Renal cortical epithelial cell (primary cell): ENCODE measurements at places on chromosomes 5 and 9. TPM values are rescaled to one million over a fixed set of nuclear protein-coding genes. Genes with fewer than 3 reads are reported as not detected.

ORM2 gene
- not detected in 2 replicates for total RNA-seq

CCNI2 gene
- total RNA-seq: 1.1 and 2.3 TPM in 2 replicates

DNA sequence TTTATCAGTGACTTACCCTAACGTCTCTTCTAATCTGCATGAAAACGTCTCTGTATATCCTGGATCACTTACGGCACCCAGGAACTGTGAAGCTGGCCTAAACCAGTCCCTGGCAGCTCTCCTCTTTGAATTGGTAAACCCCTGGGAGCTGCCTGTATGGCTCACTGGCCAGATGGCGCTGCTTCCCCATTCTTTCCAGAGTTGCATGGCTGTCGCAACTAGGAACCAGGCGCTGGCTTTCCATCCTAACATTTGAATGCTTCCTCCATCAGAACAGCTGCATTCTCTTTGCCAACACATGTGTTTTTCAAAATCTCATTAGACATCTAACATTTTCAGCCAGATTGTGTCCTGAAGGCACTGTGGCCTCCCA, 8.0 kb upstream of the PCA3 start:
- peak; percentile 50 for DNase-seq

GRCh38 chr5:134543820-134544614, 18.5 kb downstream of the JADE2 start:
- DNase-seq: no peak

- DNase-seq: no peak
These were observed 41.8 kb upstream of the LHFPL2 start for GRCh38 chr5:78690253-78690972.

SLCO6A1 gene
- total RNA-seq: 0.10 TPM in 1 of 2 replicates, not detected in the other

- no peak for DNase-seq
These were observed 1.1 kb downstream of the ARL10 start for GRCh38 chr5:176366232-176366894.

GRXCR2 gene
- not detected in 2 replicates for total RNA-seq

DNA sequence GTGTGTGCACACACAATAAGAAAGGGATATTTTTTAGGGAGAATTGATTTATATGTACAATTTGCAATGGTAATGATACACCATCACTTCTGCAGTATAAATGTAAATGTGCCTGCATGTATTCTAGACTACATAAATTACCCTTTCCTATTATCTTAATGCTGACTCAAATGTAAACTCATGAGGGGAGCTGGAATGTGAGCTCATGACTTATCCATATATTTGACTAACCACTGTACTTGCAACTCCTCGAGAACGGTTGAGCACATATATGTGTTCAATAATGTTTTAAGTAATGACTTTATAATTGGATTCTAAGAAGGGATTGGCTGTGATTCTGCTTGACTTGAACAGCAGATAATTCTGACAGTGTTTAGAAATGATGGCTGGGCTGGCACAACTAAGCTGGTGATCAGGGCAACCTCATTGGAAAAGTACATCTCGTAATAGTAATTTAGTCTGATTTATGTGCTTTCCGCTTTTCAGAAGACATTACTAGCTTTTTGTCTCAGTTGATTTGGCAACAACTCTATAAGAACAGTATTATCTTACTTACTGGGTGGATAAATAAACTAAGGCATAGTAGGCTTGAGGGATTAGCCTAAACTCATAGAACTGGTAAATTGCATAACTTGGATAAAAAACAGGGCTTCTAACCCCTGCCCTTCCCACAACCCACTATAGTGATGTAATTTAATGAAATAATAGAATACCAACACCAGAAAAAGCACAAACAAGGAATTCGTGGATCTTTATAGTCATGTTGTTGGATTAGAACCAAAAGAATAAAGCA, 130.2 kb upstream of the SPEF2 start:
- no peak for DNase-seq

SYK gene
- 7.9 and 11.8 TPM in 2 replicates for total RNA-seq

DNA sequence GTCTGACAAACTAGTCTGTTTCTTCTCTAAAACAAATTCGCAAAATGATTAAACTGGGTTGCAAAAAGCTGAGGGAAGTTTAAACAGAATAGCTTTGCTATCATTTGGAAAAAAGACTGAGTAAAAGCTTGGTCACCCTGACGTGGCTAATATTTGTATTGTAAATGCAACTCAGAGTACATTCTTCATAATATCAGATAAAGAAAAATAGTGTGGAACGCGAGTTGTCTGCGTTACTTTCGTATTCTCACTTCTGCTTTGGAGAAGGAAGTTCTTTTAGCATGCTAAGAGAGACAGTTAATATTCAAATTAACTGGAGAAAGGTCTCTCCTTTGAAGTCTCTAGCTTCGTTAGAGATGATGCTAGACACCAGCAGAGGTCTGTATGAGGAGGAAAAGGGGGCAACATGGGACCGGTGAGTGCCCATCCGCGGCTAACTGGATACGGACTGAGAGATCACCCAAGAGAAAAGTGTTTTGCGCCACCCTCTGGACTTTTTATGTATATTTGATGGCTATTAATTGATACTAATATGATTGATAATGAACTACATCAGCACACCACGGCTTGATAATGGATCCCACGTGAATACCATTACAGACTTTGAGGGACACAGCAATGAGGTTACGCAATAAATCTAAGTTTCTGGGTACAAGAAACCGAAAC, 2.9 kb upstream of the CNTRL start:
- no peak for DNase-seq

DNA sequence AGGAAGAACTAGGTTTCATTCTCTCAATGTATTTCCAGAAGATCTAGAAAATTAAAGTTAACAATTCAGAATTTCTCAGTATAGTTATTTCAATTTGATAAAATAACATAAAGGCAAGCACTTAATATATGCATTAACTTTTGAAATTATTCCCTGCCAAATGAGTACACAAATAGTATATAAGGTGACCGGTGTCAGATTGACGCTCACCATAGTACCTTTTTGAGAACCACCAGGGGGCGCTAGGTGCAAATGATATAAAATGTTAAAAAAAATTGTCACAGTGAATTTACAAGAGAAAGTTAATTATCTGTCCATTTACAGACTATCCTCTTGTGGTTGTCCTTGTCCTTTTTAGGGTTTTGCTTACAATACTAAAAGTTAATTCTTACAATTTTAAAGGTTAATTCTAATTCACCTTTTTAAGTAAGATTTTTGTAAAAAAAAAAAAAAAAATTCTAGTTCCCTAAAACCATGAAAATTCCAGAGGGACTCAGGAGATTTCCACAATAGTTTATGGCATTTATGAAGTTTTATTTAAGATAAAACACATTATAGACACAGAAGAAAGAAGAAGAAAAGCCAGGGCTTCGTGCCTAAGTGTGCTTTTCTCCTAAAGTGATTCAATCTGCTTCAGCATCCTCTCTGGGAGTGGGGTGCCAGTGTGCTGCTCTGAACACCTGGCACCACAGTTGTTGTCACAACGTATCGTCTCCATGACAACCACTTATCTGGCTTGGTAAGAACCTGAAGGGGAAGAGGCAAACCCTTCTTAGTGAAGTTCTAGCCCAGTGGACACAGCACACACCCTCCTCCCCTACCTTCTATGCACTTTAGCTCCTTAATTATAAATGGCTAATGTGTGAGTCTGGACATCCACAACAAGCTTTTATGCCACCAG, 1.7 kb downstream of the ADAMTS16 start:
- DNase-seq: peak; percentile 56

DNA sequence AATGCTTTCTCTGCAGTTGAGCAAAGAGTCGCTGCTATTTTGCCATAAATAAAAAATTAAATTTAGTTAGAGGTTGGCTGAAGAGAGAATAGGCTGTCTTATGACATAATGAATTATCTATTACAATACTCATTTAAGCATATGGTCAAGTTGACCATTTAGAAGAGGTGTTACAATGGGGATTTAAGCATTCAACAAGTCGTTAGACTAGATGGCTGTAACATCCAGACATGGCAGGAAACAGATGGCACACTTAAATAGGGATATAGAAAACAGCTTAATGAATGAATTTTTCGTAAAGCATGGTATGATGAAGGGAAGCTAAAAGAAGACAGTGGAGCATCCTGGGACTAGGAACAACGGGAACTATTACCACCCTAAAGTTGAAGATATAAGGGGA, 160.3 kb upstream of the PTPRD start:
- no peak for DNase-seq

DNA sequence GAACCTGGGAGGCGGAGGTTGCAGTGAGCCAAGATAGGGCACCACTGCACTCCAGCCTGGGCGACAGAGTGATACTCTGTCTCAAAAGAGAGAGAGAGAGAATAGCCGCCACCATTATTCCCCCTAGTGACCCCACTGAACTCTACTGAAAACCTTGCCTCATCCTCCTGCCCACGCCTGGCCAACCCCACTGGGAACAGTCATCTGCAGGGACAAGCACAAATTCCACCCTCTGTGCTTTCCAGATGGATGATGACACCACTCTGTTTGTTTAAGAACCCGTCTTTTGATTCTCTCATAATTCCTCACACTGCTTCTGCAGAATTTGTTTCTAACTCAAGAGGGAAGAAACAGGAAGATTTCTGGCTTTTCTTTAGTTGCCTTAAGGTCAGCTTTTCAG, 12.2 kb downstream of the BHMT2 start:
- DNase-seq: no peak
